ENCODE measurements at places on chromosomes 1 and 21. TPM values are rescaled to one million over a fixed set of nuclear protein-coding genes. Genes with fewer than 3 reads are reported as not detected.

The TBX15 gene
- 0.98 TPM for total RNA-seq

The CA6 gene
- not detected for total RNA-seq

The TCHHL1 gene
- not detected for total RNA-seq

The LCE2D gene
- total RNA-seq: not detected

The CACNA1S gene
- under 0.01 TPM for total RNA-seq

The KIF21B gene
- 178 TPM for total RNA-seq

The CLIC6 gene
- 0.25 TPM for total RNA-seq

The S100A2 gene
- not detected for total RNA-seq

The ARMH1 gene
- 3.2 TPM for total RNA-seq

The ZNF593OS gene
- total RNA-seq: not detected

The NCAM2 gene
- 35.9 TPM for total RNA-seq

The OR2L8 gene
- 0.74 TPM for total RNA-seq

The SDC3 gene
- 98.1 TPM for total RNA-seq

The MCOLN3 gene
- total RNA-seq: not detected

The NLRP3 gene
- 0.74 TPM for total RNA-seq

The VTCN1 gene
- 0.49 TPM for total RNA-seq

The AK2 gene
- total RNA-seq: 27.8 TPM

The NBPF4 gene
- not detected for total RNA-seq

The CFAP57 gene
- 0.74 TPM for total RNA-seq

The CYP4A11 gene
- under 0.01 TPM for total RNA-seq

The ZNF697 gene
- 27.5 TPM for total RNA-seq

The PODN gene
- 1.5 TPM for total RNA-seq

The LCE1F gene
- not detected for total RNA-seq

The KANK4 gene
- total RNA-seq: 0.74 TPM

The TRIM58 gene
- total RNA-seq: 5.7 TPM

The SLC2A5 gene
- 1.2 TPM for total RNA-seq

The C1QC gene
- 5.2 TPM for total RNA-seq

The ARHGAP30 gene
- total RNA-seq: 0.49 TPM

The LRRC38 gene
- total RNA-seq: under 0.01 TPM

The FAM3B gene
- total RNA-seq: not detected

The LMOD1 gene
- 0.49 TPM for total RNA-seq

The OVAAL gene
- not detected for total RNA-seq

Measured in temporal lobe (tissue), 4 donors.